CD4-positive, alpha-beta T cell treated with Interleukin-4 for 1 hour (primary cell): ENCODE measurements at places on chromosomes 11 and 22.

DNA sequence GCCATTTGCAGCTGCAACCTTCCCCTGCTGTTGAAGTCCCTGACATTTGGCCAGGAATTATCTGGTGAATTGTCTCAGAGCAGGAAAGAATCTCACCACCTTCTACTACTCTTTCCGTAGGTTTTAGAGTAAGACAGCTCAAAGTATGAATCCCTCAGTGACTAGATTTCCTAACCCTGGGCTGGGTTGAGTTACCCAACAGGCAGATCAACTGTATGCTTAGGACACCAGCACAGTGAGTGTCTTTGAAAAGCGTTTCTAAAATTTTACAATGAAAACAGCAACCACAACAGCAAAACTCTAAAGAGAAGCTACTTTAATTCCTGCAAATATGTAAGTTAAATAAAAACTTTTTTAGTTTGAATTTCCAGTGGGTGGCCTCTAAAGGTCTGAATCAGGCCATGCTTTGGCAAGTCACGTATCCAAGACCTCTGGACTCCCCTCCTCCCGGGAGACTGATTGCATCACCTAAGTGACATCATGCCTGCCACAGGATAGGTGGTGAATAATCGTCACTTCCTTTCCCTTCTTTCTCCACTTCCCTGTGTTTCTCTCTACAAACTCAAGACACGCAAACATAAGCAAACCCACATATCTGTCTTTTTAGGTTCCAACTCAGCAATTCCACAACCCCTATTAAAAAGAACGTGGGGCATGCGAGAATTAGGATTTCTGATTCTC, 7.8 kb downstream of the OR8B12 start:
- DNase-seq = no peak

DNA sequence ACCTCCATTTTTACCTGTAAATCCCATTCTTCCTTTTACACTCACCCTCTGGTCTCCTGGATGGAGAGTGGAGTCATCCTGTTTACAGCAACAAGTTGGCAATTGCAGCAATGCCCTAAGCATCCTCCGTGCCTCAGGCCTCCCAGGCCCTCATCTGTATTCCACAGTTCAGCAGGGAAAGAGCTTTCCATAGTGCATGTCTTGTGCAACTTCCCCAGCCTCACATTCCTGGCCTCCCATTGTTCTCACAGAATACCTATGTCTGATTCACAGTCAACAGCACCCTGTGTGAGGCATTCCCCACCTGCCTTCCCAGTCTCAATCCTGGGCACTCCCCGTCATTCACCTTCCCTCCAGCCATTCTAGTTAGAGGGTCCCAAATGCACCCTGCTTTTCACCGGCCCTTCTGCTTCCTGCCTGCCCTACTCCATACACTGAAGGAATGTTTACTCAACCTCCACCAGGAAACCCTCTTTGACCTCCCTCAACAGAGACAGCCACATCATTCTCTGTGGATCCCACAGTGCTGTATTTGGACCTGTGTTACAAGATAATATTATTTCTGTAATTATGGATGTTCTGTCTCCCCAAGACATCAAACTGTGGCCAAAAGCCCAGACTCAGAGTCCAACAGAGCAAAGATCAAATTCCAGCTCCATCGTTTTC, 405.7 kb downstream of the BUD13 start:
- no peak for DNase-seq

GRCh38 chr11:56188602-56189001, 12.2 kb downstream of the OR5J2 start:
- no peak for DNase-seq

- no peak for DNase-seq
Measured at GRCh38 chr11:66116576-66117361, 46.7 kb downstream of the PACS1 start.

DNA sequence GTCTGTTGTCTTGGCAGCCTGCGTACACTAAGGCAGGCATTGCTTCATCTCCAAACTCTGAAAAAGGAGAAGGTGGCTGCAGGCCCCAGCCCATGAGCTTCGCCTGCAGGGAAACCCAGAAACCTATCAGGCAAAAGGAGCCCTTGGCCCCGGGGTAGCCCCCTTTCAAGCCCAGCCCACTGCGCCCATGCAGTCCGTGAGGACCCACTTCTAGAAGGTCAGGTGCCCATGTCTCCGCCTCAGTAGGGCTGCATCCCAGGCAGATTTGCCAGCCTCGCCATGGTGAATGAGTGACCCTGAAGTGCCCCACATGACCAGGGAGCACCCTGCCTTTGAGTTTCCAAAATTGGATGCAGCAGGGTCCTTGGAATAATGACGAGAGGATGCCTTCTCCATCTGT, 1158.4 kb downstream of the BRD1 start:
- DNase-seq = no peak

- peak; percentile 32 for DNase-seq
Measured at GRCh38 chr11:46302866-46303265, 25.4 kb downstream of the CREB3L1 start.

- no peak for DNase-seq
Measured at GRCh38 chr11:15276621-15277020, 161.9 kb downstream of the INSC start.

- DNase-seq = no peak
Measured at GRCh38 chr11:61769169-61769920, 16.9 kb downstream of the MYRF start.

- no peak for DNase-seq
Measured at GRCh38 chr11:131038597-131038996, 122.3 kb upstream of the SNX19 start.

DNA sequence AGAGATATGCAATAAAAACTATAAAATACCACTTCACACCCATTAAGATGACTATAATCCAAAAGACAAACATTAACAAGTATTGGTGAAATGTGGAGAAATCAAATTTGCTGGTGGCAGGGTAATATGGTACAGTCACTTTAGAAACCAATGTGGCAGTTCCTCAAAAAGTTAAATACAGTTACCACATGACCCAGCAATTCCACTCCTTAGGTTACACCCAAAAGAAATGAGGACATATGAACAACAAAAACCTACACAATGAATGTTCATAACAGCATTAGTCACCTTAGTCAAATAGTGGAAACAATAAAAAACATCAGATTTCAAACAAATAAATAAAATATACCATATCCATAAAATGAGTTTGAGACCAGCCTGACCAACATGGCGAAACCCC, 52.6 kb downstream of the RDX start:
- DNase-seq = no peak

- no peak for DNase-seq
Measured at GRCh38 chr11:70466154-70466553, 67.8 kb downstream of the CTTN start.

DNA sequence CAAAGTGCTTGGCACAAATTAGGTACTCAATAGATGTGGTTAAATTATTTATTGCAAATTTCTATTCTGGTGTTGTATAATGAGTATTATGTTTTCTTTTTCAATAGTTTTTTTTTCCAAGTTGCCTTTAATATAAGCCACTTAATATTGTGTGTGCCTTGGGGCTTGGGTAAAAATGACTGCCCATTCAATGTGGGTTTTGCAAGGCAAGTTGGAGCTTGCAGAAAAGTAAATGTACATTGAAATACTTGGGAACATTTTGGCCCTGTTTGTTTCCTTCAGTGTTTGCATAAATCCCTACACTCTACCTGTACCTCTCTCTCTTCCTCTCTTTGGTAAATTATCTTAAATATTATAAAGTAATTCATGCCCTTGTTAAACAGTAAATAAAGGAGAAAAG, 2.1 kb upstream of the CCDC81 start:
- no peak for DNase-seq

GRCh38 chr11:45527898-45528297, 137.5 kb downstream of the CHST1 start:
- DNase-seq = no peak

DNA sequence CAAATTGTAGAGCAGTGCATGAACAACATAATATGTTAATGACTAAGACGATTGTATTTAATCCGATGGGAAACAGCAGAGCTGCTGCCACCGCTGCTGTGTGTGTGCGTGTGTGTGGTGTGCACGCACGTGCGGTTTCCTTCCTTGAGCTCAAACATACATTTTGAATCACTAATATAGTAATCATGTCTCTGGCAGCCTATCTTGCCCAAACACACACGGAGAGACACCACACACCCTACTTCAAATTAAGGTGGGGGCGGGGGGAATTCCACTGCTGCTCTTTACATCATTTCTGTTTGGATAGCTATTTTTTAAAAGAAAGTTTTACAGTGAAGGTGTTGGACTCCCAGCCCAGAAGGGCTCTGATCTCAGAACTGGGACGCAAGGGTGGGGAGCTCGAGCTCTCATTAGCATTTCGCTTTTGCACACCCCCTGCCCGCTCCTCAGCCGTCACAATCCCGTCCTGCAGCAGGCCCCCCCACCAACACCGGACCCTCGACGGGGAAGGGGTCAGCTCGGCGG, 651 bp upstream of the FAM83F start:
- DNase-seq = peak; percentile 64

DNA sequence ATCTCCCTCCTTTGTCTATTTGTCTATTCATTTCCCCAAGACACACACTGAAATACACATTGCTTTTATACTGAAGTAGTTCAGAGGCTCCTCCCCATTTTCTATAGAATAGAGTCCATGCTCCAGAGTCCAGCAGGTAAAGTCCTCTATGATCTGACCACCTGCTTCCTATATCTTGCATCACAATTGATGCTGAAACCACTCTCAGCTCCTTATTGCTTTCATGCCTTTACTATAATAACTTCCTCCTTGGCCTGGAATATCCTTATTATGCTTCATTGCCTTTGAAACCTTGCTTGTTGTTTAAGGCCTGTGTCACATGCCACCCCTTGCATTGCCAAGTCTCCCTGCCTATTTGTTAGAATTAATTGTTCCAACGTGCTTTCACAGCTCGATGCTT, 12.6 kb downstream of the OR6Q1 start:
- no peak for DNase-seq

DNA sequence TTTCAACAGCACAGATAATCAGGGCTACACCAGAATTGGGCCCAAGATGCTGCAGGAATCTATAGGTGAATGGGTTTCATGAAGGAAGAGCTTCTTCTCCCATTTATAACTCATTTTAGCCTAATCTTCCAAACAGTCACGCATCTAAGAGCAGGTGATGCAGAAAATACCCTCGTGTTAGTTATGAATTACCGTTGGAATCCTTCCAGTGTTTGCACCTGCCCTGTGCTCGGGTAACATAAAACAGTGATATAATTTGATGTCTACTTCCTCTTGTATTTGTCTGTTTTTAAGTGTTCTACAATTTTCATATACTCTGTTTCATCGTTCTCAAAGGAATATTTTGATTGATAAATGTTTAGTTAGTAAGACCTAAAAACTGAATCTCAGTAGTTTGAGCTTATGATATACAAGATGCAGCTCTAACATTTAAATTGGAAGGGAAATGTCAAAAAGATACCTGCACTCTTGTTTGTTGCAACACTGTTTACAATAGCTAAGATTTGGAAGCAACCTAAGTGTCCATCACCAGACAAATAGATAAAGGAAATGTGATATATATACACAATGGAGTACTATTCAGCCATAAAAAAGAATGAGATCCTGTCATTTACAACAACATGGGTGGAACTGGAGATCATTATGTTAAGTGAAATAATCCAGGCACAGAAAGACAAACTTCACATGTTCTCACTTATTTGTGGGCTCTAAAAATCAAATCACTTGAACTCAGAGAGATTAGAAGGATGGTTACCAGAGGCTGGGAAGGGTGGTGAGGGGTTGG, 42.1 kb downstream of the PPARA start:
- DNase-seq = no peak

DNA sequence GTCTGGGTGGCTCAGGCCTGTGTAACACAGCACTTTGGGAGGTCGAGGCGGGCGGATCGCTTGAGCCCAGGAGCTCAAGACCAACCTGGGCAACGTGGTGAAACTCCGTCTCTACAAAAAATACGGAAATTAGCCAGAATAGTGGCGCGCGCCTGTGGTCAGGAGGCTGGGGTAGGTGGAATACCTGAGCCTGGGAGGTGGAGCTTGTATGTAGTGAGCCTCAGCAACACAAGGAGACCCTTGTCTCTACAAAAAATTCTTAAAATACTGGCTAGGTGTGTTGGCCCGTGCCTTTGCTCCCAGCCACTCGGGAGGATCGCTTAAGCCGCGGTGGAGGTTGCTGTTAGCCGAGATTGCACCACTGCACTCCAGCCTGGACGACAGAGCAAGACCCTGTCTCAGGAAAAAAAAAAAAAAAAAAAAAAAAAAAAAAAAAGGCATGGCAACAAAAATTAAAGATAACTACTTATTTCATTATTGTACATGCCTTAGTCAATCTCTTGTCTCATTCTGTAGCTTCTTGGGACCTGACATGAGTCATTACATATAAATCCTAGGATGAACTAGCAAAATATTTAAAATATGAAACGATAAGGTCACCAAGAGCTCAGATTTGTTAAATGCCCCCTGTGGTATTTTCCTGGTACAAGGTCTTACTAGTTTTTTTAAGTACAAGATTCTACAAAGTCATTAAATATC, 1.1 kb downstream of the TAF1D start:
- DNase-seq = peak; percentile 60

GRCh38 chr11:86228269-86229038, 16.1 kb upstream of the EED start:
- no peak for DNase-seq

- DNase-seq = no peak
Measured at GRCh38 chr11:87432022-87432421, 394.3 kb downstream of the TMEM135 start.

DNA sequence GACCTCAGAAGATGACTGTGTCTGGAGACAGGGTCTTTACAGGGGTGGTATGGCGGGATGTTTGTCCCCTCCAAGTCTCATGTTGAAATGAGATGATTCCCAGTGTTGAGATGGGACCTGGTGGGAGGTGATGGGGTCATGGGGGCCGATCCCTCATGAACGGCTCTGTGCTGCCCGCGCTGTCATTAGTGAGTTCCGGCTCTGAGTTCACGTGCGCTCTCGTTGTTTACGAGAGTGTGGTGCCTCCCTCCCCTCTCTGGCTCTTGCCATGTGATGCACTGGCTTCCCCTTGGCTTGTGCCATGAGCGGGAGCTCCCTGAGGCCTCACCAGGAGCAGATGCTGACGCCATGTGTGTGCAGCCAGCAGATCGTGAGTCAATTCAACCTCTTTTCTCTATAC, 830.8 kb downstream of the TBC1D22A start:
- DNase-seq = no peak

DNA sequence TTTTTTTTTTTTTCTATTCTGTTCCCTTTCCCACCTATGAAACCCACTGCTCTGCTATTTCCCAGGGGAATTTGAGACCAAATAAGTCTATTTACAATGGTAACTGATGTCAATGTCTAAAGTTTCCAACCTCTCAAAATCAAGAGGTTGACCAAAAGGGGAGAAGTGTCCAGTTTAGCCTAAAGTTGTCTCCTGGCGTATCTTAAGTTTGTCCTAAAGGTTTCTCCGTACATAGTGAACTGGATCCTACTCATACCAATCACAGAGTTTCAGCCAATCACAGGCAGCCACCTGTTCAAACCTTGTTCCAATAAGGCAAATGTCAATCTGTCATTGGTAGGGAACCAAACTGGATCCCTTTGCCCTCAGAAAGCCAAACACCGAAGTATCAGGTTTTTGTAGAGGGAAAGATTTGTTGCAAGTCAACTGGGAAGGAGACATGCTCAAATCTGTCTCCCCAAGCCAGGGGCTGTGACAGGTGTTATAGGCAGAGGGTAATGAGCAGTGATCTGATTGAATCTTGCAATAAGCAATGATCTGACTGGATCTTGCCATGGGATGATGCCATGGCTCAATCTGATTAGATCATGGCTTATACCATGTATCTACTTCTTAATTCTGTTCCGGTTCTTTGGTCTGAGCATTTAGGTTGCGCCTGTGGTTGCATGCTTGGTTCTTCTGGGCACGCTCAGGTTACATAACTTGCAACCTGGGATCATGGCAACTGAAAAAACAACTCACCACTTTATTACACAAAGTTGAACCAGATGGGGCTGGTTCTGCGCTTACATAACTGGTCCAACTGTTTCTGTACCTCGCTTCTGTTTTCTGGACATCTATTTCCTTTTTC, 1.1 kb upstream of the VPS37C start:
- DNase-seq = peak; percentile 75
